ENCODE measurements at places on chromosomes 16 and 17.

DNA sequence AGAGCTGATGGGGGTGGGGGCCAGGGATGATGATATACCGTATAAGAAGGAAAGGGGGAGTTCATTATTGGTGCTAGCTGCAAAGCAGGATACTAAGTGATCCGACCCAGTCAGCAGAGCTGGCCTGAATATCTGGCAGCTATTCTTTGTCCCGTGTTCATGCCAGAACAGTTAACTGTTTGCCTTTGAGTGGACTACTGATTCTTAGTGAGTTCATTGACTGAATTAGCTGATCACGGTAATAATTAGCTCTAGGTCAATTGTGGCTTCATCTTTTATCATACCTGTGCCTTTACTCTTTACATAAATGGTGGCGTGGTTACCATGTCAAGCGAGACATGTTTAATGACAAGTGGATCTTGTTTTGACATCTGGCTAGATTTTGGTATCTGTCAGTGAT is 5.3 kb downstream of the KPNB1 start:
- no peak for DNase-seq

GRCh38 chr17:72125226-72125651 is 4.4 kb downstream of the SOX9 start:
- DNase-seq: no peak

DNA sequence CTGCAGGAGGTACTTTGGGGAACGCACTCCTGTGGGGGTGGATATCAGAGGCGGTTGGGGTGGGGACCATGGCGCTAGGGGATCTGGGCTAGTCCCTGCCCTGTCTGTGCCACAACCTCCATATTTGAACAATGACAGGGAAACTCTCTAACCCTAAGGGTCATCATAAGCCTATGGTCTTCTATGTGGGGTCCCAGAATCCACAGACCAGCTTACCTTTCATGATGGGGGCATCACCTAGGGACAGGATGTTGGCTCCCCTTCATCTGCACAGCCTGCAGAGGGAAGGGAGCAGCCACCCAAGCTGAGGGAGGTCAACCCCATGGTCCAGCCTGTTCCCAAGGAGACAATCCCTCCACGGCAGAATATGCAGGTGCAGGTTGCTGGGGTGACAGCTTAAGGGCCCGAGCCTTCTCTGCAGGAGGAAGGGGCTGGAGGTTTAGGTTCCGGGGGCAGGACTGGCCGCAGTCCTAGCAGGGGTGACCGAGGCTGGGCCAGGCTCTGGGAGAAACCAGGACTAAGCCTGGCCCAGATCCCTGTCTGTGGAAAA is 1.7 kb downstream of the ORAI3 start:
- DNase-seq: no peak

DNA sequence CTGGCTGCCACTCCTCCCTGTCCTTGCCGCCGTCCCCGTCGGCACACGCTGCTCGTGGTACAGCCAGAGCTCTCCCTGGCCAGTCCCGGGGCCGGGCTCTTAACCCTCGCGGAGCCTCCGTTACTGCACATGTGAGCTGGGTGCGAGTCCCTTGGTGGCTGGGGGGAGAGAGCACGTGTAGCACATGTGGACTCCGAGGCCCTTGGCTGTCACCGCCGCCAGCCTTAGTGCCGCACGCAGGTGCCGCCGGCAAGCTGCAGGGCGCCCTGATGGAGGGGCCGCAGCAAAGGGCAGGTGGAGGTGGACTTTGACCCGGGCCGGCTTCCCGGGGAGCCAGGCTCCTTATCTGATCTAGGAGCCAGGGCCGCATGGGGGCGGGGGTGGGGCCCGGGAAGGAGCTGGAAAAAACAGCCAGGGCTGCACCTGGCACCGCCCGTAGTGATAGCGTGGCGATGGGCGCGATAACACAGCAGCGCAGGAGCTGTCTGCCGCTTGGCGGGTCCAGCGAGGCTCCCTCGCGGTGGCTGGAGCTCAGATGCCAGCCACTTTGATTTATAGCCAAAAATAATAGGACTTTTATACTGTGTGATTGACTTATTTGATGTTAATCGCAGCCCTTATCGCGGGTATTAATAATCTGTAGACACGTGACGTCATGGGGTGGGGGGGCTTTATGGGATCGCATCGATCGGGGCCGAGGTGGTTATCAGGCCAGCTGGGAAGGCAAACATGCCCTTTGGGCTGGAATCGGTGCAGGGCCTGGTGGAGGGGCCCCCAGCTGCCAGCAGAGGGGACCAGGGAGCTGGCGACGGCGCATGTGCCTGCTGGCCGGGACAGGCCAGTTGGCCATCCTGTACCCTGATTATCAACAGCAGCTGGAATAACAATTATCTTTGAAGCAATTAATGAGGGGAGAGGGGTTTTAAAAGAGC is 35.1 kb downstream of the ZFPM1 start:
- no peak for DNase-seq

GRCh38 chr16:86580063-86580790 is 1.9 kb downstream of the FOXL1 start:
- no peak for DNase-seq

DNA sequence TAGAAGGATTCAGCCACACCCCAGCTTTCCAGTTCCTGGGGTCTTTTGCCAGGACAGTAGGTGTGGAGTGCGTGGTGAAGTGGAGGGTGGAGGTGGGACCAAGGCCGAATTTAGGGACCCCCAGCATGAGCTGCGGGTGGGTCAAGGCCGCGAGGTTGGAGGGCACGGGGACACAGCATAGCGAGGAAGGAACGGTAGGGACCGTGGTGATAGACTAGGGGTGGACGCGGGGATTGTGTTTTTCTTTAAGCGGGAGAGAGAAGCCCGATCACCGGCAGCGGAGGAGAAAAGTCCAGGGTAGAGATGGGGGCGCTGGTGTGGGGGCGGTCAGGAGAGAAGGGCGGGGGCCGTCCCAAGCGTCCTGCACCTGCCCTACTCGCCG is 261 bp upstream of the B4GALNT2 start:
- no peak for DNase-seq

DNA sequence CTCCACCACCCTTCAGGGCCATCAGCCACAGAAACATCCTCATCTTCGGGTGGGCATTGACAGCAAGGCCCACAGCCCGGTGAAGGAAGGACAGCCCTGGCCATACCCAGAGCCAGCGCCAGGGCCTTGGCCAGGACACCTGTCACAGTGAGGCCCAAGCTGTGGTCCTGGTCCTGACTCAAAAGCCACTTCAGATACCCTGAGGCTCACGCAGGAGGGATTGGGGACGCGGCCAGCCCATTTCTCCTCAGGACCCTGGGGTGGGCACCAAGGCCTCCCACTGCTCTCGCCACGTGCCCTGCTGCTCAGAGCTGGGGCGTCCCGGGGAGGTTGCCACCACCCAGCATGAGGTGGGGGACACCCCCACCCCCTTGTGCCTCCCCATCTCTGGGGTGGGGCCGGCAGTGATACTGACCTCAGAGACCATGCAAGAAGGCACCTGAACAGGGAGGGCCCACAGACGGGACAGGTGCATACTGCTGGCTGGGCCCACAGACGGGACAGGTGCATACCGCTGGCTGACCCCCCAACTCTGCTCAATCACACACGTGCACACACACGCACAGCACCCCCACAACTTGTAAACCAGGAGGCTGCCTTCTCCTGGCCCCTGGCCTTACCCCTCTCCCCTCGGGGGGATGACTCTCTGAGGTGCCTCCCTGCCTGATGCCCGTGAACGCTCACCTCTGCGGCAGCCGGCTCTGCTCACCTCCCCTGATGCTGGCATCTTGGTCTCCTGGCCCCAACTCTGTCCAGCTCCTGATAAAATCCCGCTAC is 14.2 kb downstream of the SLC7A5 start:
- DNase-seq: no peak

DNA sequence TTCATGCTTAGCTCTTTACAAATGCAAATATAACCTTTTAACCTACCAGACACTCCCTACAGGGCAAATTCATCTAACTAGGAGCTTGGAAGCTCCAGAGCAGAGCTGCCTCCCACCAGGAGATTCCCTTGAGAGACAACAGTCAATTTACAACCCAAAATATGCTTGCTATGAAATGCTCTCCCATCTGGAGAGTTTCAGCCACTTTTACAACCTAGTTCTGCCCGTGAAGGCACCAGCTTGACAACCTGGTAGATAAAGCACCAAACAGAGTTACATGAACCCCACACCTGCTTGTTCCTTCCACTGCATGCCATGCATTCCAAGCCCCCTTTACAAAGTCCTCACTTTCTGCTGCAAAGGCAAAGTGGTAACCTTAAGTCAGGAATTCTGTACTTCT is 215.3 kb upstream of the KIF2B start:
- DNase-seq: no peak

- no peak for DNase-seq
Measured at GRCh38 chr17:64133546-64134215, 3.7 kb upstream of the ERN1 start.

DNA sequence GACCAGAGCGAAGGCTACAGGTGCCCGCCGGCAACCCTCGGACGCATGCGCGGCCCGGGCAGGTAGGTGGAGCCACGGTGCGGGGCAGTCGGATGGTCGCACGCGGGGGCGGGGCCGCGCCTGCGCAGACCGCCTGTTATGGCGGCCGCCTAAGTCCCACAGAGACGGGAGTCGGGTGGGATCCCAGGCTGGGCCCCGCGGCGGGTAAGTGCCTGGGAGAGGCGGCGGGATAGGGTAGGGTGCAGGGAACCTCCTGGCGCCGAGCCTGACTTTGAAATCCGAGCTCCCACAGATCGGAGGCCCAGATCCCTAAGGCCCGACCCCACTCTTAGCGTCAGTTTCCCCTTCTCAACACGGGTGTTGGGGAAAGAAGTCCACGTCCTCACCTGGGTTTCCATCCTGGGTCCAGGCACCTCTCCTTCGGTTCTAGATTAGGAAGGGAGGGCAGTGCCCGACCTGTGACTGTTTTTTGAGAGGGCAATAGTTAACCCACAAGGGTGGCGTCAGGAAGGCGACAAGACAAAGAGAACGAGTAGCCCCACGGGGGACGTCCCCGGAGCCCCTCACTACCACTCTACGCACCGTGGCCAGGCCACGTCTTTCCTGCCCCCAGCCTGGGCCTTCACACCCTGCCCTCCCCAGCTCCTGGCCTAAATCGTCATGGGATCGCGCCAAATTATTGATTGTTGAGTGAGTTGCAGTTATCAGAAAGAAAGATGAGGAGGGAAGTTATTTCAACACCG is at the start of gene METTL22:
Gene METTL22 (plus strand): TSS at position 127 of the 743 bp plus-strand sequence. CDS start 3,968 bp downstream, outside the sequence.
- peak; percentile 87 for DNase-seq

DNA sequence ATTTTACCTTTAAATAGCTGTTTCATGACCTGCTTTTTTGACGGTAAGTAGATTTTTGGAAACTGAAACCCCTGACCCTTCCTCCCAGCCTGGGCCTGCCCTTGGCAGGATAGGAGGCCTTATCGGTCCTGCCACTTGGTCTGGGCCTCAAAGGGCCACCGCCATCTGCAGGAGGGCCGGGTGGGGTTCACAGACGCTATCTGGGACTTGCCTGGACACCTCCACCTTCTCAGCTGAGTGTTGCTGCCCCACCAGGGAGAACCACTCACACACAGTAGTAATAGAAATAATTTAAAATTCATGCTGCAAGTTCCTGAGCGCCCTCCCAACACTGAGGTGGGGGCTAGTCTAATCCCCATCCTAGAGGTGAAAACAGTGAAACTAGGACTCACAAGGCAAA is 4.6 kb upstream of the NPRL3 start:
- DNase-seq: no peak

DNA sequence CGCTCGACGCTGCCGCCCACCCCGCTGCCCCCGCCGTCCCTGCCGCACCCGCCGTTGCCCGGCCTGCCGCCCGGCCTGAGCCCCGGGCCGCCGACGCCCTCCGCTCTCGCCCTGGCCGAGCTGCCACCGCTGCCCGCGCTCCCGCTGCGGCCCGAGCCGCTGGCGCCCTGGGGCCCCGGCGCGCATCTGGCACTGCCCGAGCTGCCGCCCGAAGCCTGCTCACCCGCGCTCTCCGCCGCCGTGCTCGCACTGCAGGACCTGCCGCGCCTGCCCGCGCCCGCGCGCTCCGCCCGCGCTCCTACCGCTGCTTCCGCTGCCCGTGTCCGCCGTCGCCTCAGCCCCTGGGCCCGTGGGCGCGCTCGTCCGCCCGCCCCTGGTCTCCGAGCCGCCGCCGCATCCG is 8.4 kb upstream of the CLDN9 start:
- DNase-seq: no peak

DNA sequence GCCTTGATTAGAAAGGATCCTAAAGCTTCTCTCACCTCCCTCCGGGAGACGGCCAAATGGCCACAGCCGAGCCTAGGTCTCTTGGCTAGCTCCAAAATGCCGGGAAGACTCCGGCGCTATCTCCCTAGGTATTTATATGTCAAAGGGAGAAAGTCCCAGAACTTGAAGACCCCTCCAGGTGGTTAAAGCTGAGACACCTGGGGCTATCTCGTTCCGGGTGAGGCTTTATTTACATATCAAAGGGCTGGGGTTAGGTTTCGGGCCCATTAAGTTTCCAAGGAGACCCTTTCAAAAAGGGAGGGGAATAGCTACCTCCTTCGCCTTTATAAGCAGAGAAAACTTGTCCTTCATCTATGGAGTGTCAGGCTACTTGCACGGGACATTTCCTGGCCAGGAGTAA is 70.9 kb upstream of the KIFC3 start:
- no peak for DNase-seq

DNA sequence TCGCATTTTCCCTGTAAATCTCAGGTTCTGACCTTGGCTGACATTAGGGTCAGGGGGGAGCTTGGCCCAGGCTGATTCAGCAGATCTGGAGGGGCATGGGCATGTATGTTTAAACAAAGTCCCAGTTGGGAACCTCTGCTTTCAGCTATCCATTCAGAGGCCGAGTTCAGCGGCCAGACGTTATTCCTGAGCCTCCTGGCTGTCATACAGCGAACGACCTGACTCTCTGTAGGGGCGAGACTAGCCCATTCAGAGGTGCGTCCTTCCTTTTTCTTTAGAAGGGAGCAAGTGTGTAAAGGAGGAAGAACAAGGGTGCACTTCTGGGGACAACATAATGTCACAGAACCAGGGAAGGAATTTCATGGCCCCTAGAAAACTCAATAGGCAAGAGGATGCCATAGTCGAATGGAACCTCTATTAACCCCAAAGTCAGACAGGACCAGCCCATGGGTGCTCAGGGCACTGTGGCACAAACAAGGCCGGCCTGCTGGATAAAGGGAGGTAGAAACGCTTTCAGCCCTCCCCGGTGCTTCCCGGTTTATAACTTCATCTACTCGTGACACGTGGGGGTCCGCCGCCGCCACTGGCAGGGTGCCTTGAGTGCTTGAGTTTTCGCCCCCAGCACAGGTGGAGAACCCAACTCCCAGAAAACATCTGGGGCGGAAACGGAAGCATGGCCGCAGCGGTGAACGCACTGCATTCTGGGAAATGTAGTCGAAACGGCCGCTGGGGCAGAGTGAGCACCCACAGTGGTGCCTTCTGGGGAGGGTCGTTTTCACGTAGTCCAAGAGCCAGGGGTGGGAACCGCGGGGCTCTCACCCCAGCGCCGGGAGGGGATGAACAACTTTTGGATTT is 33.2 kb upstream of the PLCG2 start:
- peak; percentile 56 for DNase-seq

Measured in activated T-helper 1 cell treated with Interleukin-2 at 50 U/mL for 16 hours (primary cell).